Nephron progenitor cell (in vitro differentiated cells): ENCODE measurements at places on chromosomes 2 and 18.

- DNase-seq = no peak
Observed at GRCh38 chr2:36333350-36334012, 22.1 kb upstream of the CRIM1 start.

DNA sequence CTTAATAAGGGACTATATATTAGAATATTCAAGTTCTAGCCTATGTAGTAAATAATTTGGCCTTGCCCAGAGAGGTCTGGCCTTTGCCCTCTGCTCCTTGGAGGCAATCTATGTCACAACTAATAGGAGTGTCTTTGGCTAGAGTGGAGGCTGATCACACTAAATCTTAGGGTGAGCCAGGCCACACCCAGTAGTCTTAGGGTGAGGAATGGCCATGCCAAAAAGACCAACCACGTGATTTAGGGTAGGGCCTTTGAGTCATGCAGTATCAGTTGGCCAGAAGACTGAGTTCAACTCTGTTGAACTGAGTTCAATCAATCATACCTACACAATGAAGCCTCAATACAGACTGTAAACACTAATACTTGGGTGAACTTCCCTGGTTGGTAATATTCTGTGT is 26.0 kb upstream of the FLACC1 start:
- no peak for DNase-seq

DNA sequence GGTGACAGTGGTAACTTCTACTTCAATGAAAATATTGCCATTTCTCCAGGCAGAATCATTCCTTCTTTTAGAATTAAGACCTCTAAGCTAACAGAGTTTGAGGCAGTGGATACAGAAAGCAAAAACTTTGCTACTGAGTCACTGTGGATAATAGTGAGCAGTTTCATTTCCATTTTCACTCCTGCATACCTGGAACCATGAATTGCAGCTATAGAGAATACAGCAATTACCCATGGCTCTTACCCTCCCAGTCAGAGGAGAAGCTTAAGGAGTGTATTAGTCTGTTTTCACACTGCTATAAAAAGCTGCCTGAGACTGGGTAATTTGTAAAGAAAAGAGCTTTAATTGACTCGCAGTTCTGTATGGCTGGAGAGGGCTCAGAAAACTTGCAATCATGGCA is 531.4 kb upstream of the CNTNAP5 start:
- no peak for DNase-seq

- no peak for DNase-seq
Observed at GRCh38 chr2:240132651-240132980, 3.5 kb downstream of the COPS9 start.

- DNase-seq = no peak
Observed at GRCh38 chr2:33848486-33848885, 249.4 kb upstream of the FAM98A start.

DNA sequence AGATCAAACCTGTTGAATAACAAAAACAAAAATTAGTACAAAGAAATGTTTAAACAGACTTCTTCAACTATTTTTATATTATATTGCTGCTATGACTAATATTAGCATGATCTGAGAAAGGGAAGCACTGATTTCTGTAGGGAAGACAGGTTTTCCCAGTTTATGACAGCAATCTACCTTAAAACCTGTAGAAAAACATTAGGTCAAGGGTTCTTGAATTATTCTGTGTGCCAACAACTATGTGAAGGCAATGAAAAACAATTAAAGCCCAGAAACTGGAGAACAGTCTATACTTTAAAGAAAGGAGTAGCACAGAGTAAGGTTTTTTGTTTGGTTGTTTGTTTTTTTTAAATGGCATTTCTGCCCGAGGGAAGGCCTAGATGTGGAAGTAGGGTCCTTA is 23.3 kb downstream of the PUM2 start:
- no peak for DNase-seq

DNA sequence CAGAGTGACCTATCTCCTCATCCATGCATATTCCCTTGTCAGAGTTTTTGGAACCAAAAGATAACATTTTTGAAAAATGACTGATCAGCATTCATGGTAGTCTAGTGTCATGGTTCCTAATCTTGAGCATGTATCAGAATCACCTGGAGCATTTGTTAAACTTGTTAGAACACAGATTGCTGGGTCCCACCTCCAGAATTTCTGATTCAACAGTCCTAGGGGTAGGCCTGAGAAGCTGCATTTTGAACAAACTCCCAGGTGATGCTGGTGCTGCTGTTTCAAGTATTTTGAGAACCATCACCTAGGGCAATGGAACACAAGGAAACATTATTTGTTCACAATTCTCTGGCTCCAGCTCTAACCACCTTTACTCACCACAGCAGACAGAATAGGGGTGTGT is 21.0 kb downstream of the TMEM200C start:
- DNase-seq = no peak

DNA sequence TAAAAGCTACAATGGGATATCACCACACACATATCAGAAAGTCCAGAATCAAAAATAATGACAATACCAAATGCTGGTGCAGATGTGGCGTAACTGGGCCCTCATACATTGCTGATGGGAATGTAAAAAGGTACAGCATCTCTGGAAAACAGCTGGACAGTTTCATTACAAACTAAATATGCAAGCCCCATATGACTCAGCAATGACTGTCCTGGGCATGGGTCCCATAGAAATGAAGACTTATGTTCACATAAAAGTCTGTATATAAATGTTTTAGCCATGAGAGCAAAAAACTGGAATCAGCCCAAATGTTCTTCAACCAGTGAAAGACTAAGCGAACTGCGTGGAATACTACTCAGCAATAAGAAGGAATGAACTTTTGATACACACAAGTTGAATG is 56.7 kb downstream of the ALPK2 start:
- no peak for DNase-seq

- DNase-seq = no peak
Observed at GRCh38 chr2:152693033-152693432, 24.2 kb downstream of the PRPF40A start.
